Activated CD4-positive, alpha-beta T cell treated with anti-CD3 and anti-CD28 coated beads, Interleukin-2, amount 50 U/mL, for 1 hour (primary cell): ENCODE measurements at places on chromosomes 12 and 14.

DNA sequence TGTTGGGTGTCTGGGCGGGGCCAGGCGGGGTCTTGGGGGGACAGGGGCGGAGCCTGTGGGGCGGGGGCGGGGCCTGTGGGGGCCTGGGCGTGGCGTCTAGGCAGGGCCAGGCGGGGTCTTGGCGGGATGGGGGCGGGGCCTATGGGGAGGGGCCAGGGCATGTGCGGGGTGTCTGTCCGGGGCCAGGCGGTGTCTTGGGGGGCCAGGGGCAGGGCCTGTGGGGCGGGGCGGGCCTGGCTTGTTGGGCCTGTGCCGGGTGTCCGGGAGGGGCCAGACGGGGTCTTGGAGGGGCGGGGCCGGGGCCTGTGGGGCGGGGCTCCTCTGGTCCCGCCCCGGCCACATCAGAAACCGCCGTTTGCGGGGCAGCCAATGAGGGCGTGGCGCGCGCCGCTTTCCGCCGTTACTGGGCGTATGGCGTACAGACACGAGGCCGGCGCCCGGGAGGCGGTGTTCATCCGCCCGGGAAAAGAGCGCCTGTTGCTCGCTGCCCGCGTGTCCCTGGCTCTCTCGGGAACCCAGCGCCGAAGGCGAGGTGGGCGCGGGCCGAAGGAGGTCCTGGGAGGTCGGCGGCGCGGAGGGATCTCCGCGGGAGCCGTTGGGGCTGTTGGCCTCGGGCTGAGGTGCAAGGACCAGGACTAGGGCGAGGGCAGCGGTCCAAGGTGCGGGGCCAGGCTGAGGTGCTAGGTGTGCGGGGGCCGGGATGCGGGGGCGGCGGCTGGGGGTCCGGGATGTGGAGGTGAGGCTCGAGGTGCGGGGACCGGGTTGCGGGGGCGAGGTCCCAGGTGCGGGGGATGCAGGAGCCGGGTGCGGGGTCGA is at the start of gene PIWIL1:
Gene PIWIL1 (plus strand): TSS at position 400 of the 816 bp plus-strand sequence. CDS start 4,705 bp downstream, outside the sequence.
- no peak for DNase-seq

- no peak for DNase-seq
Observed at GRCh38 chr14:91249841-91250616, 5.5 kb upstream of the GPR68 start.

DNA sequence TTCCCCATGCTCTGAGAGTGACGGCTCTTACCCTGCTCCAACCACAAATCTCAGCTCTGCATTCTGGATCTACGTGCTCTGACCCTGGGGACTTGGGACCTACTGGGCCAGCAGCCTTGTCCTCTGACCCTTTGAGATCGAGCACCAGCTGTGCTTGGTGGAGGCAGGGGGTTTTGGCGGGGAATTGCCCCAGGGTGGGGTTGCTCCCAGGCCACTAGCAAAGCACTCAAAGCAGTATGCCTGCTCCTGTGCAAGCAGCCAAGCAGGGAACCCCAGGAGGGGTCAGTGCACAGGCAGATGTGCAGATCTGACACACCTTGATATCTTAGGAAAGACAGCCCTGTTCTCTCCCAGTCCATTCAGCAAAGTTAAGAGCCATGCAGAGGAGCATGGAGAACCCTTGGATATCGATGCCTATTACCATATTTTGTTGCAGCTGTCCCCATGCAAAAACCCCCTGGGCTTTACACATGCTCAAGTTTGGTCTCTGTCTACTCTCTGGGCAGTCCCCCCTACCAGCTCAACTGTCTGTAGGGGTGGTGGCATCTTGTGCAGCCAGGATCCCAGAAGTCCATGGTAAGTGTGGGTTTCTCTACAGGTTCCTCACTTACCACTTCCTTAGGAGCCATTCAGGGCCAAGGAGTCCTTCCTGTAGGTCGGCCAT is 319.0 kb downstream of the TMTC2 start:
- DNase-seq, result no peak

DNA sequence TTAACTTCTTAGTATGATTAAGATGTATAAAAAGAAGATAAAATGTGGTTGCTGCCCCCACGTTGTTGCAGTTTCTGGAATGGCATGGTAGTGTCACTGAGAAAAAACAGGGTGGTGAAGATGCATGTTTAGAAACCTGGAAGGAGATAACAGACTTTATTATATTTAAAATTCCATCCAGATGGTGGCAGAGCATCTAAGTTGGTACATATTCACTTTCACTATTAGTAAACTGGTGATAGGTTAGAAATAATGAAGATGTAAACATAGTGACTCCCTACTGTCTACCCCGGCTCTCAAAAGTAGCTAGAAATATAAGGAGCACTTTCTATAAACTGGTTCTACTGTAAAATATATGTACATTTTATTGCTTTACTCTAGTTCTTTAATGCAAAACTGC is 279.3 kb downstream of the NPAS3 start:
- DNase-seq, result no peak

GRCh38 chr14:99703381-99703780 is 19.3 kb downstream of the CYP46A1 start:
- no peak for DNase-seq

DNA sequence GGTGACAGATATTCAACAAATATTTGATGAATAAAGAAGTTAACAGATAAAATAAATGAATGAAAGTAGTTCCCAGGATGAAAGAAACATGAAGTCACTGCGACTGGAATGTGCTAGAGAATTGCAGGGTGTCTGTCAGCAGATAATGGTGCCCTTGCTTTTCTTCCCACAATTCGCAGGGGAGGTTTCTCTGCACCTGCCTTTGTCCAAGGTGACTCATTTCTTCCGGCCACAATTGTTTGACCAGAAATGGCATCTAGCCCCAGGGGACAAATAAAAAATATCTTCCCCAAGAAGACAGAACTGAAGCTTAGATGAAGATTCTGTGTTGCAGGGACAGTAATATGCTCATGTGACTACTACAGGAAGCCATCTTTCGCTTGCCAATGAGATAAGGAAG is 316.1 kb upstream of the TBX3 start:
- DNase-seq, result no peak

GRCh38 chr14:35301735-35302528 is 9.8 kb downstream of the PSMA6 start:
- no peak for DNase-seq

- DNase-seq, result no peak
Observed at GRCh38 chr14:89067293-89067972, 243.0 kb downstream of the TTC8 start.

DNA sequence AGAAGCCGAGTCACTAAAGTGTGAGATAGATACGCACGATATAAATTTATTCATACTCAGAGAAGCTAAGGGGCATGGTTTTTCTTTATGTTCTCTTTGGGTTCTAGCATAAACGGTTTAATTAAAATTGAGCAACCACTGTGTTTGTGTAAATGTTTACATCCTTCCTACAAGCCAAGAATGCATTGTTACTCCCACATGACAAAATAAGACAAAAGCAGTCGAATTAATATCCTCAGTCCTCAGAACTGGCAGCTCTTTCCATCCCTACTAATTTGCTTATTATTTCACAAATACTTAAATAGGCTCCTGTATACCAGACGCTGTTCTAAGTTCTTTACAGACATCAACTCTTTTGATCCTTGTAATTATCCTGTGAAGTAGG is 32.0 kb downstream of the SSPN start:
- no peak for DNase-seq

- no peak for DNase-seq
Observed at GRCh38 chr12:53332744-53333143, 3.4 kb downstream of the SP7 start.

DNA sequence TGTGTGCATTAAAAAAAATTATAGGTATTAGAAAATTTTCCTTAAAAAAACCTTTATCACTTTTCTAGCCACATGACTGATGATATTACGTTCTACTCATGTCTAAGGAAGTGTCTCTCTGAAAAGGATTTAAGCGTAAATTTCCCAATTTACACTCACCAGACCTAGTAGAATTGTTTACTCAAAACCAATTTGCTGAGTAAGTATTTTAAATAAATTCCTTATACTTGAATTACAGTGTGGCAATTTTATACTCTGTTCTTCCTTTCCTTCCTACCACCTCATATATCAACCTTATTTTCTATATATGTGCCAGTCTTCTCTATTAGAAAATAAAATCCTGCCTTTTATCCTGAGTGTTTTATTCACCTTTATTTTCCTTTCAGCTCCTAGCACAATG is 1035.1 kb downstream of the TRHDE start:
- DNase-seq, result no peak

GRCh38 chr12:13252616-13253015 is 56.1 kb downstream of the EMP1 start:
- DNase-seq, result no peak

DNA sequence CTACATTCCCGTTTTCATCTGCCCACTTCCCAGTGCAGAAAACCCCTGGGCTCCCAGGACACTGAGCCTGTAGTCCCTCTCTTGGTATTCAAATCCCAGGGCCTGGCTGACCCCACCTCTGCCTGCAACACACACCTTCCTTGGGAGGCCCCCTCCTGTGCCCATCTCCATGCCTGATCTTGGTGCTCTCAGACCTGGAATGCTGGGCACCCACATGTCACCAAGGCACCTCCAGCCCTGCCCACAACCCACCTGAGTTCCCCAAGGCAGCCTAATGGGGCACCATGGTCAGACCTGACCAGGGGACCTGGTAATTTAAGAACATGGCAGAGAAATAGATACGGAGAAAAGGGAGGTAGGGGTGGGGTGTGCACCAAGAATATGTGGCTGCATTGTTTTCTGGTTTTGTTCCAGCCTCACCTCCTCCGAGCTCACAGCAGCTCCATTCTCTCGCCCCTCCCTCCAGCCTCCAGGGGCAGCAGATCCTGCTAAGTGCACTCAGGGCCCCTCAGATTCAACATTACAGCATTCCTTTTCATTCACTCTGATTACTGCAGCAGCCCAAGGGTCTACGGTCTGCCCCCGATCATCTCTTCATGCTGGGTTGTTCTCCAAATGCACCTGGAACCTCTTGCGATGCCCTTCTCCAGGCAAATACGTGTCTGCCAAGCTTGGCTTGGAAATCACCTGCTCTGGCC is 9.2 kb upstream of the HSP90AA1 start:
- DNase-seq, result no peak

DNA sequence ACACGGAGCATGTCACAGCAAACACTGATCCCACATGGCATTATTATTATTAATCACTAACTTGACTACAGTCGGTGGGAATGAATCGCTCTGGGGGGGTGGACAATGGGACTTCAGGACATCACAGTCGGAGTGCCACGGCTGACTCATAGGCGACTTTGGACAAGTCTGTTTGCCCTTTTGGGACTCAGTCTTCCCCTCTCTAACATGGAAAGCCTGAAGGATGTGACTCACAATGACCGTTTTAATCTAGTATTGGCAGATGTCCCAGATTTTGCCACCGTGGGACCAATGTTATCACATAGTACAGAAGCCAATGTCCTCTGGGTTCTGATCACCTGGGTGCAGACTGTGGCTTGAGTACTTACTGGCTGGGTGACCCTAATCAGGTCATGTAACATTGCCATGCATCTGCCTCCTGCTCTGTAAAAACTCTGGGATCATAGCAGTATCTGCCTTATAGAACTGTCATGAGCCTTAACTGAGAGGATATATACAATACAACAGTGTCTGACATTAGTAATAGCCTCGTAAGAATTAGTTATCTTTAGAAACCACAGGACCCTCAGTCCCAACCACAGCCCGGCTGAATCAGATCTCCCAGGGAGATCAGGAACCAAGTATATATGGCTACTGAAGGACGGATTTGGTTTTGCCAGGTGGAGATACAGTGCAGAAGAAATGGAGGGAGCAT is 362.6 kb downstream of the BCL11B start:
- DNase-seq, result no peak

GRCh38 chr12:84058136-84058535 is 854.5 kb downstream of the SLC6A15 start:
- DNase-seq, result no peak

GRCh38 chr14:102457509-102457908 is 52.1 kb downstream of the ANKRD9 start:
- DNase-seq, result no peak

DNA sequence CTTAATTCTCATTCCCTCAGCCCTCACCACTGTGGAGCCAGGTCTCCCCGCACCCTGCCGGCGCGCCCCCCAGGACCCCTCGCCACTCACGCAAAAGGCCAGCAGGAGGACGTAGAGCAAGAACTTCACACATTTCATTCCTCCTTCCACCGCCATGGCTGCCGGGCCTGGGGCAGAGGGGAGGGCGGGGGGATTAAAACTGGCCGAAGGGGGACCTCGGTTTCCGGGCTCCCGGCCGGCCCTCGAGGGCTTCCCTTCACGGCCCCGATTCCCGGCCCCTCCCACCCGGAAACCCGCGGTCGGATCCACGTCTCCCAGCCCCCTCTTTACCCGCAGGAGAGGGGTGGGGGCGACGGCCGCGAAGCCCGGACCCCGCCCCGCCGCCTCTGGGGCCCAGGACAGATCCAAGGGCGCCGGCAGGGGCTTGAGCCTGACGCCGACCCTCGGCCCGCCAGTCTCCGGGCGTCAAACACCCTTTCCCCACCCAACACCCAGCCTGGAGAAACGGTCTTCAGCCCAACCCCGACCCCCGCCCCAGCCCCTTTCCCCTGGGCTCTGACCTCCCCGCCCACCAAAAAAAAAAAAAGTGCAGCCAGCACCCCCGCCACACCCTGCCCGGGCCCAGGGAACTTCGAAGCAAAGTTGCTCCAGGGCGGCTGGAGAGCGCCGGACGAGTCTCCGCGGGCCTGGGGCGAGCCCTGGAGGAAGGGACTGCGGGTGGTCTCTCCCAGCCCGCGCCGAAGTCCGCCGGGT is 447 bp downstream of the CD63 start:
- no peak for DNase-seq

DNA sequence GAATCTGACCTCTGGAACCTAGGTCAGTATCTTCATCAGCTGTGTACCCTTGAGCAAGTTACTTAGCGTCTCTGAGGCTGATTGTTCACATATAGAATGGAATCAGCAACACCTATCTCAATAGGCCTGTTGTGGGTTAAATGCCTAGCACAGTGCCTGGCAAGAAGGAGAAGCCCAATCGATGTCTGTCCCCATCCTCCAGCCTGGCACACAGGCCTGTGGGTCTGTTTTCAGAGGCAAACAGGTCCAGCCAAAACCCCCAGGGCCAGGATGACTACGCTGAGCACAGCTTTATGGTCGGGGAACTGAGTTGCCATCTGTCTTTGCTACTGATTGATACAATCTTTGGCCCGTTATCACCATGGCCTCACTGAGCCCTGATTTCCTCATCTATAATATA is 89.2 kb downstream of the NUAK1 start:
- no peak for DNase-seq

DNA sequence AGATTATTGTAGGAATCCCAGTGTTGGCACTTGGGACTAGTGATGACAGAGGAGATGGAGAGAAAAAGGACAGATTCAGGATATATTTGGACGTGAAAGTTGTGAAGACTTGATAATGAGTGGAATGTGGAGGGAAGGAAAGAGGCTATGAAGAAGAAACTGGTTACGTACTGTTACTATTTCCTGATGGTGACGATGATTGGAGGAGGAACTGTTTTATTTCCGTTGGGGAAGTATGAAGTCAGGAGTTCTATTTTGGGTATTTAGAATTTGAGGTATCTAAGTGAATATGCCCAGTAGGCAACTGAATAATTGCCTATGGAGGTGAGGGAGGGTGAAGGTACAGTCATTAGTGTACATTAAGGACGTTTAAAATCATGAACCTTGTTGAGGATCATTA is 207.2 kb downstream of the TMTC2 start:
- no peak for DNase-seq
